ENCODE measurements at places on chromosomes 3 and 15.

DNA sequence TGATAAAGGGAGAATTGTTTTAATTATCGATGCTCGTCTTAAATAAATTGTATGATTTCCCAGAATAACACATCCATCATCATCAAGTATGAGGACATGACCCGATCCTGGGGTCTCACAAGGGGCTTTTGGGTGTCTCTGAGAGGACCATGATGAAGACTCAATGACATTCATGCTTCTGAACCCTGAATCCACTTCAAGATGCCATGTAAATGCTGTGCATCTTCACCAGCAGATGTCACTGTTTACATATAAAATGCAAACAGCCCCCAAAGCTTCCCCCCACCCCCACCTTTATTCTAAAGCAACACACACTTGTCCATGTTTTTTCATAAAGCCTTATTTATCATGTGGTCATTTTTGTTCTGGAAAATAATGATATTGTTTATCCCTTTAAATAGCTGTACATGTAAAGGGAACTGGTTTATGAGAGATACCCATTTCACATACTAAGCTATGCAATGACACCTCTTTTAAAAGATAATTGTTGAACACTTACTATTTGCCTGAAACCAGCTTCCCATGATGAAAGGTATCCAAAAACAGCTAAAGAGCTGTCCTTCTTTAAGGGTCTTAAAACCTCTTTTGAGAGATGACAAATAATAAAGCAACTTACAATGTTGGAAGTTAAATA lies 69.7 kb upstream of the UBE3A start:
- DNase-seq, result no peak

GRCh38 chr15:93327364-93327763 lies 238.4 kb upstream of the RGMA start:
- no peak for DNase-seq

GRCh38 chr15:39110746-39111145 lies 470.1 kb upstream of the THBS1 start:
- DNase-seq, result no peak

GRCh38 chr15:69757186-69757585 lies 304.6 kb downstream of the RPLP1 start:
- DNase-seq, result peak; percentile 80

DNA sequence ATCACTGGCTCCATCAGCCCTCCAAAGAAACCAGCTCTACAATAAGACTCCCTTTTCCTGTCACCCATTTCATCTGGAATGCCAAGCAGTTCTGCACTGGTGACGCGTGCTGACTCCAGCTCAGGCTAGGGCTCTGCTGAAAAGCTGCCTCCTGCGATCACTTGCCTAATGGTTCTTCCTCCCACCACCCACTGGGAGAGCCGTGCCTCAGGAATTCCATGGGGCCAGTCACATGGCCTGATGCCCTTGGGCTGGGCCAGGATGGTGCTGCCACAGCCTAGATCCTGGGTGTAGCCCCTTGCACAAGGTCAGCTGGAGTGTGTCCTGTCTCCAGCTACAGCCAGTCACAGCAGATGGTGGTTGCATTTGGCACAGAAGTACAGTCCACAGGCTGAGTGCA lies 98.9 kb downstream of the DNAJB8 start:
- no peak for DNase-seq

Measured in activated T-cell treated with anti-CD3 and anti-CD28 coated beads, Interleukin-2, amount 50 U/mL, for 48 hours (primary cell).